NCI-H2227 treated with DMSO at 0.1 percent for 48 hours (cell line): ENCODE measurements at places on chromosomes 13 and 19.
A peak's percentile ranks its signal among the peaks of the same experiment; 100 is the strongest.

GRCh38 chr13:43260999-43261398 is 237.6 kb downstream of the DNAJC15 start:
- no peak for DNase-seq

DNA sequence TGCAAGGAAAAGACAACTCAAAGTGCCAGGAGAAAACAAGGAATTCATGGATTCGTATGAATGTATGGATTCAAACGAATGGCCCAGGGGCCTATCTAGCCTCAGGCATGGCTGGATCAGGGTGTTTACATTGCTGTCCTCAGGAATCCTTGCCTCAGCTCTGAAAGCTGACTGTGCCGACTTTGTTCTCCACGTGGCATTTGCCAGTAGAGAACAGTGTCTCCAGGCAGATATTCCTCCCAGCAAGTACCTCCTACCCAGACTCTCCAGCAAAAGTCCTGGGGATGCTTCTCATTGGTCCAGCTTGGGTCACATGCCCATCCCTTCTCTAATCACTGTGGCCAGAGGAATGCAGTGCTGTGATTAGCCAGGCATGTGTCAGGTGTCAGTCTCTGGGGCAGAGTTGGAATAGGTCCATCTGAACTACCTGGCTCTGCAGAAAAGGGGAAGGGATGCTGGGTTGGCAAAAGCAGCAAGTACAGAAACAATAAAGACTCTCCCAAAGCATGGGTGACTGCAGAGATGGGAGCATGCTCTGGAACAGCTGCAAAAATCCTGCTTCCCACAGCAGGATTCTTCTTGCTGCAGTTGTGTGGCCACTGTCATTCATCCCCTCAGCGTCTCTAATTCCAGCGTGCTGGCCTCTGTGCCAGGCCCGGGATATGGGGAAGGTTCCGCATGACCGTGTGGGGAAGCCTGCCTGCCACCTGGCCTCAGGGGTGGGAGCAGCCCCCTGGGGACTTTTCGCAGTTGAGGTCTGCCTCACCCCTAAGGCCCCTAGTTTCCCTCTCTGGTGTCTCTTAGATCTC is 30.0 kb downstream of the CCNE1 start:
- DNase-seq, result no peak

- DNase-seq, result peak; percentile 77
Measured at GRCh38 chr19:39430675-39431593, 4.8 kb downstream of the RPS16 start.

GRCh38 chr13:109331898-109332297 is 454.5 kb downstream of the IRS2 start:
- DNase-seq, result no peak

GRCh38 chr13:23707674-23708073 is 137.5 kb downstream of the TNFRSF19 start:
- DNase-seq, result no peak
